ENCODE measurements at places on chromosomes 12 and 14.

DNA sequence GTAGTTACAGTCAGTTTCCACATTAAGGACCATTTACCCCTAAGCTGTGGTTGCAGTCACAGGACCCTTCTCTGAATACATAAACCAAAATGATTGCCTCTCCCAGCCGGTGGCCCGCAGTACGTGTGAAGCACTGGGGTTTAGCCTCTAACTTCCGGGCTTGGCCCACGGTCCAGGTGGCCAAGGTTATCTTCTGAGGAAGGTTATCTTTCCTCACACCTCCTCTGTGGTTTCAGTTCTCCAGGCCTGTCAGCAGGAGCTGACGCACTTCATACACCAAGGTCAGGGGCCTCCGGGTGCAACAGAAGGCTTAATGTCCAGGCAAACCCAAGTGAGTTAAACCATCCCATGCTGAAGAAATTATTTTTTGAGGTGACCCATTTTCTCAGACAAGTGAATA, 291.0 kb upstream of the FKBP4 start:
- DNase-seq = no peak

GRCh38 chr12:24776861-24777260, 172.0 kb downstream of the BCAT1 start:
- no peak for DNase-seq

DNA sequence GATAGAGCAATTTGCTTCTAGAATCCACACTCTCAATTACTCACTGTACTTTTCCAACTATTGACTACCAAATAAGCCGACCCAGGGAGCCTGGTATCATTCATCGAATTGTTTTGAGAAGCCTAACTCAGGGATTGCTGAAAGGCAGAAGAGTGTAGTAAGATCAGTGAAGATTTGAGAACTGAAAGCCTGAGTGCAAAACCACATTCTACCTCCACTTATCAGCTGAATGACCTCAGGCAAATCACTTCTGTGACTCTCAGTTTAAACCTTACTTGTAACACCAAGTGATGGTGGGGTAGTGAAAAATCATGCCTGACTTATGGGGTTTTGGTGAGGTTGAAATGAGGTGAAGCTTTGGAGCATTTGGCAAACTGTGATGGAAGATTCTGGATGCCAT, 126.1 kb upstream of the MAX start:
- no peak for DNase-seq

DNA sequence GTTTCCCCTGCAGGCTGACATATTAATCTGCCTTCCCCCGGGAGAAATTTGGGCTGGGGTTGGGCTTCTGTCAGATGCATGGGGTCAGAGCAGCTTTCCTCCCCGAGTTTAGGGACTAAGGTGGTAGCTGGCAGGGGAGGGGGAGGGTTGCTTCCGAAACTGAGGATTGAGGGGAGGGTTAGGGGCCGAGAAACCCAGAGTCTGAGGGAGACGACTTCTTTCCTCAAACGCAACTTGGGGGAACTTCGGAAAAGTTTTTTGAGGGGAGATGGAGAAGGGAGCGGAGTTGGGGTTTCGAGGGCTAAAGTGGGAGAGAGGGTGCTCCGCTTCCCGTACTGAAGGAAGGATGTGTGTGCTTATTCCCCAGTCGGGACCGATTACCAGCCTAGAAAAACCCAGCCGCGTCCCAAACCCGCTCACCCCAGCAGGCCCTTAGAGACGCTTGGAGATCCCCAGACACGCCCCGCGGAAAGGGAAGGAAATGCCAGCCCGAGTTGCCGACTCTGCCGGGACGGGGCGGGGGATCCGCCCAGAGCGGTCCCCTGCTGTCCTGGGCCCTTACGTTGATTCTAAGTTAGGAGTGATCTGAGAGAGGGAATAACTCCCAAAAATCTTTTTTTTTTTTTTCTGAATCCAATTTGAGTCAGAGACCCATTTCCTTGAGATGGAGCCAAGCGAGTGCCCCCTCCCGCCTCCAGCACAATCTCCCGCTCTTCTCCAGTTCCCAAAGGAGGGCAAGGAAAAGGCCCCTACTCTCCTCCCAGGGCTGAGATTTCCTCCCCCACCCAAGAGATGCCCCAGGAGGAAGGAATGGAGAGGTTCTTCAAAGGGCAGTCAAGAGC, 61.9 kb downstream of the SMUG1 start:
- DNase-seq = peak; percentile 83

DNA sequence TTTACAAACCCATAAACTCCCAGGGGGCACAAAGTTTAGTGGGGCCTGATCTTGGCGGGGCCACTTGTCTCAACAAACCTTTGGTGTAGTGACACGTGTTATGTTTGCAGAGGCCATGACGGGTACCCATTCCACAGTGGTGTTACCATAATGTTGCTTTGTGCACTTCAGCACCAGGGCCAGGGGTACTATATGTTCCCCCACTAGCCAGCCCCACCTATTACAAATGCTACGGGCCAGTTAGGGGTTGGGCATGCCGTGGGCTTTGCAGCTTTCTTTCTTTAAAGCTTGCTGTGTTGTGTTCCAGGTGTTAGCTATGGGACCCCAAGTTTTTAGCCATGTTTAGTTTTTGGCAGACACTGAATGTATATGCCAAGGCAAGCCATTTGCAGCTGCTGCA, 30.8 kb upstream of the G2E3 start:
- peak; percentile 5 for DNase-seq

- DNase-seq = no peak
Observed at GRCh38 chr14:24089890-24090289, 4.2 kb upstream of the PCK2 start.

GRCh38 chr14:34013721-34014060, 62.8 kb upstream of the EGLN3 start:
- DNase-seq = no peak

GRCh38 chr14:63941023-63941422, 88.2 kb downstream of the SYNE2 start:
- no peak for DNase-seq

GRCh38 chr14:70034257-70034656, 154.5 kb downstream of the SLC8A3 start:
- DNase-seq = no peak

DNA sequence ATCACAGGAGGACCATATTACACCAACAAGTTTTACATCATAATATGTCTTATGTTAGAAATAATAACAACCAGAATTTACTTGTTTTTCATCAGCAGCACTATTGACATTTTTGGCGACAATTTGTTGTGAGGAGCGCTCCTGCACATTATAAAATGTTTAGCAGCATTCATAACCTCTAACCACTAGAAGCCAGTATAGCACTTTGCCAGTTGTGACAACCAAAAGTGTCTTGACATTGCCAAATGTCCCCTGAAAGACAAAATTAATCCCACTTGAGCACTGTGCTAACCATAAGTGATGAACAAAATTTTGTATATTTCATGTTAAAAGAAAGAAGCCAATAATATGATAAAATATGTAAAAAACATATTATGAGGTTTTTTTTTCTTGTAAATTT, 356.9 kb upstream of the LMO3 start:
- no peak for DNase-seq

DNA sequence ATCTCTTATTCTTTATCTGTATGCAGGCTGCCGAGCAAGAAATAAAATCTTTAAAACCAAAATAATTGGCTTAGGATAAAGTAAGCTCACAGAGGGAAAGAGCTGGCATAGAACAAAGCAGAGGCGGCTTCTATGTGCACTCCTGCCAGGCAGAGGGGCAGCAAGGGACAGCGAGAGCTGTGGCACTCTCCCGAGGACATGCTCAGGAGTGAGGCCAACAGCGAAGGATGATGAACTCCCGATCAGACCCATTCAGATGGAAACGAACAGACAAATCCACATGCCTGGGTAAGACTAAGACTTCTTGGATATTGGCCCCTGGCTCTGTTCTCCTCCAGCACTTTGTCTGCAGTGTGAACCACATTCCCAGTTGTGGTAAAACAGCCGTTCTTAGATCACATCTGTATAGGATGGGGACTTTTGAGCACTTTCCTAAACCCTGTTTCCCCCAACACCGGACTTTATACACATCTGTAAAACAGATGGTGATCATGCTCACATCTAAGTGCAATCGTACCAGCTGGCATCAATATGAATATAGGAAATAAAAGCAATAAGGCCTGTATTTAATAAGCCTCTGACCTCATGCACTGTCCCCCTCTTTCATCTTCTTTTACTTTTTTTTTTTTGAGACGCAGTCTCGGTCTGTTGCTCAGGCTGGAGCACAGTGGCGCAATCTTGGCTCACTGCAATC, 134.1 kb downstream of the PPM1H start:
- DNase-seq = peak; percentile 33

GRCh38 chr14:65631040-65631439, 218.5 kb downstream of the FUT8 start:
- no peak for DNase-seq

DNA sequence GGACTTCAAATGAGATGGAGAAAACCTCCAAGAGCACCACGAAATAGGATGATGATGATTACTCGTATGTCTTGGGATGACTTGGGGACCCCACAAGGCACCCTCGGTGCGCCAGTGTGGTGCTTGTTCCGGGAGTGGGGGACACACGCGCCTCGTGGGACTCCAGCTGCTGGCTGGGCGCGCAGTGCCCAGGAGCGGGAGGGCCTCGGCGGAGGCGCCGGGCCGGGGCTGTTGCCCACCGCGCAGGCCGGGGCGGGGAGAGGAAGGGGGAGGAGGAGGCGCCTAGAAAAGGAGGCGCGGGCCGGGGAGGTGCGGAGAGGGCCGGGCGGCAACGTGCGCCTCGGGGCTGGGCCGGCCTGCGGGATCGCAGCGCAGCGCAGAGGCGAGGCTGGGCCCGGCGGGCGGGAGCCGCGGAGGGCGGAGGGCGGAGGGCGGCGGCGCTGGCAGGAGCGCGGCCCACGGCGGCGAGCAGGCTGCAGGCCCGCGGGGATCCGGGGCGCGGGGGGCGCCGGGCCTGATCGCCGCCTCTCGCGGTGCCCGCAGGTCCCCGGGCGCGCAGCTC, at the start of gene RFLNA:
TSS of gene RFLNA (plus strand) at position 314 of the 562 bp plus-strand sequence. CDS start 337 bp downstream, outside the sequence.
- peak; percentile 55 for DNase-seq

DNA sequence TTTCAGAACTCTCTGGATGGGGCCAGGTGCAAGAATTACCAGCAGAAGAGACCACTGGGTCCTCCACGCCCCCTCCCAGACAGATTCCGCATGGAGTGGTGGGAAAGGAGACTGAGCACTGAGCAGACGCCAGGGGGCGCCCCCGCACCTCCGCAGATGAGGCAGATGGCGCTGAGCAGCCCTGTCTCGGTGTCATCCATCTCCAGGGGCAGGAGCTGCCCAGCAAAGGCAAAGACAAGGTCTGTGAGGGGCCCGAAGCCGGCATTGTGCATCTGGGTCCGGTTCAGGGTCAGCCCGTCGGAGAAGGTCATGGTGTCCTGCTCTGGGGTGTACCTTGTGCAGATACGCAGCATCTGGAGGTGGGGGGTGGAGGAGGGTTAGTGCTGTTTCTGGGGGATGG, 6.3 kb upstream of the ITGB7 start:
- DNase-seq = peak; percentile 83

DNA sequence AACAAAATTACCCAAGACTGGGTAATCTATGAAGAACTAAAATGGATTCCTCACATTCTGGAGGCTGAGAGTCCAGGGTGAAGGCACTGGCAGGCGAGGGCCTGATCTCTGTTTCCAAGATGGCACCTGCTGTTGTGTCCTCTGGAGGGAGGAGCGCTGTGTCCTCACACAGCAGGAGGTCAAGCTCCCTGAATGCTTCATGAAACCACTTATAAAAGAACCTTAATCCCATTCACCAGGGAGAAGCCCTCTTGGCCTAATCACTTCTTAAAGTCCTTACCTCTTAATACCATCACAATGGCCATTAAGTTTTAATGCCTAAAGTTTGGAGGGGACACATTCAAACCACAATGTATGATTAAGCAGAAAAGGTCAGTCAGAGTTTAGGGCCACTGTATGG, 172.4 kb downstream of the EMP1 start:
- no peak for DNase-seq

DNA sequence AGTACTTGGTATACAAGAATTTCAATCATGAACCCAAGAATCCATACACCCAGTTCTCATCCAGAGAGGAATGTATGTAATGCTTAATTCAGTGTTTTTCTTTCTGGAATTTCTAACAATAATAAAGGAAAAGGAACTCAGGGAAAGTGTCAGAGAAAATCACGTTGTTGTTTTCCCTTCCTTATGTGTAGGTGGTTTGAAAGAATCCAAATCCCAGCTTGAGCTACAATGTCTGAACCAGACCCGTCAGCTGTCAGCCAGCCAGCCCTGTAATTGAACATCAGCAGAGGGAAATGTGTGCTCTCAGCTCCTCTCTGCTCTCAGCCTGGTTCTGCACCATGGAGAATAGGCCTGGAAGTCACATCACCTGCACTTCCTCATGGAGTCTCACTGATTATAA, 126.5 kb downstream of the TMEM30B start:
- no peak for DNase-seq

- no peak for DNase-seq
Observed at GRCh38 chr12:89827592-89827991, 119.0 kb upstream of the ATP2B1 start.

DNA sequence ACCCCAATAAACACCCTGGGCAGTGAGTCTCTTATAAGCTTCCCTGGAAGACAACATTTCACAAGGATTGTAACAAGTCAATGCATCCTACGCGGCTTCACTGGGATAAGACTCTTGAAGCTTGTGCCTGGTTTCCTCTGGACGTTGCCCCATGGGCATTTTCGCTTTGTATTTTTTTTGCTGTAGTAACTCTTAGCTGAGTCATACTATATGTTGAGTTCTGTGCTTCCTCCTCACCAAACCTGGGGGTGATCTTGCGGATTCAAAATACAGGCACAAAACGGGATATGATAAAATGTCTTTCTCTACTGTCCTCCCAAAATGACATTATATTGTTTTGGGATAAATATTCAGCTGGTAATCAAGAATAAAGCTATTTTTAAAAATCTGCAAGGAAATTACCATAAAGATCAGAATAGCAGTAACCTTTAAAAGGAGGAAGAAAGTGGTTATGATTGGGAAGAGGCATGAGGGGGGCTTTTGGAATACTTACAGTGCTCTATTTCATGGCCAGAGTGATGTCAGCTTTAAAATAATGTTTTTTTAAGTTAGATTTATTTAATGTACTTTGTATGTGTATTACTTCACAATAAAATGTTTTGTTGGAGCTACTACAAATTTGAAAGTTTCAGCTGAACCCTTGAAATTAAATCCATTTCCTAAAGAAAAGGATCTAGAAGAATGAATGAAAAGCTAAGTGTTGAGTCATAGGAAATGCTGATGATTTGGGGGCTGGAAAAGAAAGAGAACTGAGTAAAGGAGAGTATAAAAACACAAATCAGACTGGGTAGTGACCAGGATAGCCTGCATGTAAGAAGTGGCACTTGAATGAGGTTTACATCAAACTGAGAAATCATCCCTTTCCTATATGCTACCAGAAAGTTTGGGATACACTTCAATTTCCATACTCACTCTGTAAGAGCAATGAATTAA, 14.7 kb downstream of the BTBD7 start:
- peak; percentile 44 for DNase-seq

- no peak for DNase-seq
Observed at GRCh38 chr12:85681333-85681732, 154.9 kb downstream of the RASSF9 start.

DNA sequence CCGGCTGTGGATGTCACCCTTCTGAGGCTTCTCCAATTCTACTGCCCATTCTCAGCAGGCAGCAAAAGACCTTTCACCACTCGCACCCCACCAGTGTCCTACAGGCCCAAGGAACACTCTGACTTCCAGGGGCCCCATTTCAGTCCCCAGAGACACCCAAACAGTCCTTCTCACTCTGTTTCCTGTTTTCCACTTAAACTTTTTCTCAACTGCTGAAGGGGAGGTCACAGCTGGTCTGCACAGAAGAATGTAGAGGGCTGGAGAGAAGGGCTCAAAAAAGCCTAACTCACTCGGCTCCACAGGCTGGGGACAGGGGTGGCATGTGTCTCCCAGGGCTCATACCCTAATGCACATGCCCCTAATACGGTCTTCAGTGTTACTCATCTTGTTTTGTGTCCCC, 4.2 kb upstream of the DTX1 start:
- no peak for DNase-seq

All from GM23248 (cell line).